Gastroesophageal sphincter (tissue), 4 donors: ENCODE measurements at places on chromosomes 7 and 10. TPM values are rescaled to one million over a fixed set of nuclear protein-coding genes. Genes with fewer than 3 reads are reported as not detected.

Gene STEAP1B
- 0.67 TPM for total RNA-seq

Gene TMEM229A
- total RNA-seq: 0.54 TPM

Gene WEE2
- not detected for total RNA-seq

Gene SFRP4
- 7.0 TPM for total RNA-seq

Gene FXYD4
- total RNA-seq: not detected

Gene WDR91
- 18.7 TPM for total RNA-seq

Gene EEF1AKMT2
- 10.1 TPM for total RNA-seq

Gene CCSER2
- total RNA-seq: 74.6 TPM

Gene ZC3HAV1L
- total RNA-seq: 8.6 TPM

Gene EVX1
- not detected for total RNA-seq

Gene LIPM
- not detected for total RNA-seq

Gene CCM2
- 52.3 TPM for total RNA-seq

Gene AKR1B1
- total RNA-seq: 47.7 TPM
